ENCODE measurements at places on chromosomes 2 and 18.

- DNase-seq, result no peak
Observed at GRCh38 chr2:31390324-31390723, 24.2 kb downstream of the XDH start.

- DNase-seq, result no peak
Observed at GRCh38 chr2:165793161-165793778, 777 bp downstream of the GALNT3 start.

DNA sequence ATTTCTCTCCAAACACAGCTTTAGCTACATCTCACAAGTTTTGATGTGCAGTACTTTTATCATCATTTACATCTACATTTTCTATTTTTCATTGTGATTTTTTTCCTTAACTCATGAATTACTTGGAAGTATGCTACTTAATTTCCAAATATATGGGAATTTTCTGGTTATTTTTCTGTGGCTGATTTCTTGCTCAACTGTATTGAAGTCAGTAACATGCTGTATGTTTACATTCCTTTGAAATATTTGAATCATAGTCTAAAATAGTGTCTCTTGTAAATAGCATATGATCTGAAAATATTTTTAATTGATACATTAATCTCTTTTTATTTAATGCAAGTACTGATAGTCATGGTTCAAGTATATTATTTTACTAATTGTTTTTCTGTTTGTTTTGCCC is 26.0 kb upstream of the GALNT5 start:
- no peak for DNase-seq

GRCh38 chr18:48803951-48804855 is 146.6 kb downstream of the SMAD7 start:
- no peak for DNase-seq

DNA sequence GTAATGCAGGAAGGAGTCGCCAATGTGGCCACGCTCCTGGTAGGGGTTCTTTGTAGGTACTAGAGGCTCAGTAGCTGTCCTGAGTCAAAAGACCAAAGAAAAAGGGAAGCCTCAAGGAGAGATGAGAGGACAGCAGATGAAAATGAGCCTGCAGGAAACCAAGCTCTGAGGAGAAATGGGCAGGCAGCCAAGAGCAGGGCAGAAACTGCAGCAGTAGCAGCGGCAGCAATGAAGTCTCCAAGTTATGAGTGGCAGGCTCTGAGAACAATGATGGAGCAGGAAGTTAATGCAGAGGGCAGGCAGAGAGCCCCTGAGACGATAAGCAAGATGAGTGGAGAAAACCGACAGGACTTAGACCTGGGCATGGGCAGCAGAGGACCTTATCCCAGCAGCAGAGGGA is 48.2 kb upstream of the TMEM200C start:
- DNase-seq, result no peak

- DNase-seq, result no peak
Observed at GRCh38 chr18:11320986-11321385, 171.6 kb upstream of the PIEZO2 start.

GRCh38 chr18:28588884-28589549 is 412.1 kb upstream of the CDH2 start:
- no peak for DNase-seq

Measured in activated naive CD4-positive, alpha-beta T cell (primary cell).